ENCODE measurements at places on chromosomes 3 and 15.

- no peak for DNase-seq
These were observed 14.5 kb upstream of the CCDC33 start for GRCh38 chr15:74221399-74222239.

DNA sequence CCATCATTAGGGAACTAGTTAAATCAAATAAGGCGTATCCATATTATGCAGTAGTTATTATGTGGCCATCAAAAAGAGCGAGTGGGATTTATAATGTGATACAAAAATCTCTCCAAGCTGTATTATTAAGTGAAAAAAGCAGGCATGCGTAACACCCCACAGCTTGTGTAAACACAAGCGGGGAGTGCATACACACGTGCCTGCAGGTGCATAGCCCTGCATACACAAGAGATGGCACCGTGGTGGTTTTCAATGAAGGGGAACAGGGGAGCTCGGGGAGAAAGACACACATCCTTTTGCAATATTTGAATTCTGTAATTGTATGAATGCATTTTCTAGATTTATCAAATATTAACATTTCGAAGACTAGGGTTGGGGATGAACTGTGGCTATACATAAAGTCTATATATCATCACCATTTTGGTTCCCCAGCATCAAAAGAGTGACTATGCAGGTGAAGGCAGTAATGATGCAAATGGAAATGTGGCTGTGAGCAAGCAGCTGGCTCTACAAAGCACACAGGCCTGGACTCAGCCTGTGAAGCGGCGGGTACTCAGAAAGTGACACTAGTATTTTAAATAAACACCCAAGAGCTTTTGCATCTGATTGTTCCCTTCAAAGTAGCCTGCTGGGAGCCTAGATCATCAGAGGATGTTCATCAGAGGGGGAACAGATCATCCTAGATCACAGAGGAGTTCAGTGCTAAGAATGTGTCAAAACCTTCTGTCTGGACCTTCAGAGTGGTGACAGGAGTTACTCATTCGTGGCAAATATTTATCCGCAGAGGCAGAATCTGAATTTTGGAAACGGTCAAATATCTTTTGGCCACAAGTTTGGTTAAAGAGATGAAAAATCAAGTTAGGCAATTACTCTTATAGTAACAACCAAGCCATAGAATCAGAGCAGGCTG, 9.4 kb upstream of the KIF7 start:
- DNase-seq: no peak

DNA sequence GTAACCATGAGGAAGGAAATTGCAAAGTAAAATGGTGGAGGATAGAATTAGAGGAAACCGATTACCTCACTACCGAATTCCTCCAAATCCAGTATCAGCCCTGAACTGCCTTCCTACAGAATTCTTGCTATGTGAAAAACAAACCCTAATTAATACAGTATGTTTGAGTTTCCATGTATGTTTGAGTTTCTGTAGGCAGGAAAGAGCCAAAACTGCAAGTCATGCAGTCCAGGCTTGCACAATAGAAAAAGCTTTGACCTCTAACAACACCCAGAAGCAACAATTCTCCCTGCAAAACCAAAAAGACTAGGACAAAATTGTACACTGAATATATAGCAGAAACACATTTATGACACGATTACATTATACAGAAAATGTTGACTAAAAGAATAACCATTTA, 614.8 kb downstream of the DIPK2A start:
- no peak for DNase-seq

DNA sequence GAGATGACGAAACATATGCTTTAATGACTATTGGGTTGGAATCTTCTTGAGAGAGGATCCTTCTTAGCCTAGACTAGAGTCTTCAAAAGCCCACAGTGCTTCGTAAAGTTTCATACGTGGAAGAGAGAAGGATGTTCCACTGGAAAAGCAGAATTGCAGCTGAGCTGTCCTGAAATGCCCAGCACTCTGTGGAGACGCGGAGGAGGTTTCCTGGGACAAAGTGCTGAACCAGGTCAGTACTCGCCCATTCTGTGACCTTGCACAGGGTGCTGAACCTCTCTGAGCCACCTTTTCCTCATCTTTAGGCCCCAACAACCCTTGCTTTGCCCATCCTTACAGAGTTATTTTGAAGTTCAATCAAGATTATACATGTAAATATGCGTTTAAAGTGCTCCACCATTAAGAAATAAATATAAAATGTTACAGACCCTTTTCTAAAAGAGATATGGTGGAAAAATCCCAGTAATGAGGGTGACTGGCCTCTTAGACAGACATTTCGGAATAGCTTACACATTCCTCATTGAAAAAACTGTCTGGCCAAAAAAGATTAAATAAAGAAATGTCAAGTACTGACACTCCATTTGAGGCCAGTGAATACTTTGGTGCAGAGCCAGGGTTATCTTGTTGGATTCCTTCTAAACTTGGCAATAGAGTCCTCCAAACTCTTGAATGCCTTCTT, 4.2 kb upstream of the MAGEF1 start:
- DNase-seq: no peak

DNA sequence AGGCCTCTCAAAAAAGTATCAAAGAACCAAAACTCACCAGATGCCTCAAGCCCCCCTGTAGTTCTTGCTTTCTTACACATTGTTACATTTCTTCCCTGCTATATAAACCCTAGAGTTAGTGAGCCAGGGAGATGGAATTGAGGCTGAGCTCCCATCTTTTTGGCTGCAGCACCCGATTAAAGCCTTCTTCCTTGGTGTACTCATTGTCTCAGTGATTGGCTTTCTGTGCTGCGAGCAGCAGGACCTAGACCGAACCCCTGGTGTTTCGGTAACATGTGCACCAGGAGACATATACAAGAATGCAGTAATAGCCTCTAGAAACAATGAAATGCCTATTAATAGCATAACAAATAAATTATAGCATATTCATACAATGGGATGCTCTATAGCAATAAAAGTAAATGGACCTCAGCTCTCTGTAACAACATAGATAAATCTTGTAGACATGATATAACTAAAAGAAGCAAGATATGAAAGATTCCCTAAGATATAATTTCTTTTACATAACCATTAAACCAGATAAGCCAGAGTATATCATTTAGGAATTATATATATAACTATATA, 174.0 kb downstream of the NEK11 start:
- no peak for DNase-seq

- DNase-seq: no peak
These were observed 9.2 kb downstream of the SHC4 start for GRCh38 chr15:48954538-48954937.

GRCh38 chr3:44050101-44050500, 191.6 kb upstream of the TOPAZ1 start:
- no peak for DNase-seq

- DNase-seq: no peak
These were observed 239.1 kb downstream of the LRRN1 start for GRCh38 chr3:4038351-4038750.

DNA sequence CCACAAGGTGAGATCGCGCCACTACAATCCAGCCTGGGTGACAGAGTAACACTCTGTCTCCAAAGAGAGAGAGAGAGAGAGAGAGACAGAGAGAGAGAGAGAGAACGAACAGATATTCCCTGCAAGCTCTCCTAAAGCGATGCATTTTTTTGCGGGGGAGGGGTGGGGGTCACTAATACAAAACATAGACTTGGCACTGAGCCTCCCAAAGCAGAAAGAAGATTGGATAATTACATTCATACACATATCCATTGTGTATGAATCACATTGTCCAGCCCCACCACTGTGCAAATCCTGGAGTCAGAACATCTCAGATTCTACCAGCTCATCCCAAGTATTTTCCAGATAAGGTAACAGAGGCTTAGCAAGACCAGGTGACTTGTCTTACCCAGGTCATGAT, 459.9 kb downstream of the MAGI1 start:
- DNase-seq: no peak

GRCh38 chr3:10962481-10963036, 30.0 kb upstream of the SLC6A1 start:
- DNase-seq: no peak

Measured in nucleus accumbens (tissue), 56 donors.